ENCODE measurements at places on chromosomes 2 and 18.
A peak's percentile ranks its signal among the peaks of the same experiment; 100 is the strongest.

DNA sequence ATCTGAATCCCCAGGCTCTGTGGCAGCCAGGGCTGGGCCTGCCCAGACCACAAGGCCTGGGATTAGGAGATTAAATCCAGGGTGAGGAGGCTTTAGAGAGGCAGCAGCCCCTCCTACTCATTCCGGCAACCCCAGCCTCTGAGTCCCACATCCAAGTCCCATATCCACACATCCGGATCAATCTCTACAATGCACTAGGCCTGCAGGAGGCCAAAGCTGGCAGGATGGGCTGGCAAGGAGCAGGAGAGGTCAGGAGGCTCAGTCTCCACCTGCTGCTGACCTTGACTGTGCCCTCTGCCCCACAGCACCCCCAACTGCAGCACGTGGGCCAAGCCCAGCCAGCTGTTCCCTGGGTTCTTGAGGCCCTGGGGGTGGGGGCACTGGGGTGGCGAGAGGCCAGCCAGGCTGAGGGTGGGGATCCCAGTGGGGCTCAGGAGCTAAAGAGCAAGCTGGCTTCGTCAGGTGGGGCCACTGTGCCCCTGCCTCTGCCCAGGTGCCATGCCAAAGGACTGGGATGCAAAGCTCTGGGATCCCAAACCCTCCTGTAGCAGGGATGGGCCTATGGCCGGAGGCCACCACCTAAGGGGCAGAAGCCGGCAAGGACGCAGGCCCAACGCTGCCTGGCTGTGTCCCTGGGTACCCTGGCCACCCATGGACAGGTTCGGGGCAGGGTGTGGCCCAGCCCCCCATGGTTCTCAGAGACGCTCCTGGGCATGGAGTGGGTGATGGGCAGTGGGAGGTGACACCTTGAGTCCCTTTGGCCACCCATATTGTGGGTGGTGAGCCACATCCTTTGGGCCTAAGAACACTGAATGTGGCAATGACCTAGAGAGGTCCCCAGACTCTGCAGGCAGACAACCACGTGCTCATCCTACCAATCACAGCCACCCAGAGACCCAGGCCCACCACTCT, 3.2 kb downstream of the KIF1A start:
- DNase-seq = no peak

DNA sequence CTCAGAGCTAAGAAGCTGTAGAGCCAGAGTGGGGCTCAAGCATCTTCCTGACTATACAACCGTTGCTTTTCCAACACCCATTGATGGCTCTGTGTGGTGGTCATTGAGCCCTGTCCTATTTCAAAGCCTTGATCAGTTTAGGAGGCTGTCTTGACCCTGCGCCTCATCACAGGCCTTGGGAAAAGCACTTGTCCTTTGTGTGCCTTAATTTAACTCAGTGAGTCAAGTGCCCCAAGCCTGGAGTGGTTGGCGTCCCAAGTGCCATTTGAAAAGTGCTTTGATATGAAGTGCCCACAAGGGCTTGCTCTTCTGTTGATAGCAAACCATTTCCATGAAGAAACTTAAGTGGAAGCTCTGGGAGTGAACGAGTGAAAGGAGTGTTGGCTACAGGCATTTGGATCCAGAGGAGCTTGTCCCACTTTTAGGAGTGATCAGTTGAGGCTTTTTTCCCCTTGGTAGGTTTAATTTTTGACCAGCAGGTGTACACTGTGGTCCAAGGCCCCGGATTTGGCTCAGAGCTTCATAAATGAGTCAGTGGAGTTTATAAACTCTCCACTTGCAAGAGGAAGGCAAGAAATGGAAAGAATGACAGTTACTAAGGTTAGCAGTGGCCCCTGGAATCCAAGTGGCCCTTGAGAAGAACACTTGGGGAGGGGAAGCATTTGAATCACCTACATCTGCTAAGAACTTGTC, 50.3 kb downstream of the ACTR2 start:
- no peak for DNase-seq

DNA sequence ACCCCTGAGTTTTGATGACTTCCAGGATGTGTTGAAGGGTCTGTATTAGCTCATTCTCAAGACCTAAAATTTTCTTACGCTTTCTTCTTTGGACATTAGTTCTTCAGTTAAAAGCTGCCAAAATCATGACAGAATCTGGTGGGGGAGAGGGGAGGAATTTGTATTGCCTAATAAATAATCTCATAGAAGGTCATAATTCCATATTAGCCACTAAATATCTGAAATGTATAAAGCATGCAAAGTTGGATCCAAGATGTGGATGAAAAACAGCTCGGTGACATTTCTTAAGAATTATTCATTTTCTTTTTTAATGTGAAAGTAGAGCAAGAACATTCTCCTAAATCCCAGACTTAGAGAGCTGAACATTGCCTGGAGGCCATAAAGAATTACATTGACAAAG, 120.1 kb downstream of the MMADHC start:
- DNase-seq = no peak

- DNase-seq = no peak
Measured at GRCh38 chr18:11989966-11990380, 8.7 kb downstream of the IMPA2 start.

DNA sequence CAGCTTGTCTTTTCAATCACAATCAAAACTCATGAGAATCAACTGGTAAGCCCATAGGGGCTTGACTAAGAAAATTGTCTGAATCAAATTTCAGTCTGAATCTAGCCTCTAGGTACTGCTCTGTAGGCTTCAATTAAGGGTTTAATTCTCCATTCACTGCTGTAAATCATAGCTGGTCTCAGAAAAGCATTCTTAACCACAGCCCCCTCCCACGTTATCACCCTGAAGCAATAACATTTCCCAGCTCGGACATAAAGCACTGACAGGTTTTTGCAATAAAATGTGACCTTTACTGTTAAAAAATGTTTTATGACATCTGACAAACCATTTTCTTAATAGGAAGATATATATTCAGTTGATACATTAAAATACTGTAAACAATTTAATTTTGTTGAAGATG, 55.0 kb downstream of the LRP1B start:
- no peak for DNase-seq

- DNase-seq = peak; percentile 51
Measured at GRCh38 chr2:70861777-70862625, 26.4 kb upstream of the CD207 start.

DNA sequence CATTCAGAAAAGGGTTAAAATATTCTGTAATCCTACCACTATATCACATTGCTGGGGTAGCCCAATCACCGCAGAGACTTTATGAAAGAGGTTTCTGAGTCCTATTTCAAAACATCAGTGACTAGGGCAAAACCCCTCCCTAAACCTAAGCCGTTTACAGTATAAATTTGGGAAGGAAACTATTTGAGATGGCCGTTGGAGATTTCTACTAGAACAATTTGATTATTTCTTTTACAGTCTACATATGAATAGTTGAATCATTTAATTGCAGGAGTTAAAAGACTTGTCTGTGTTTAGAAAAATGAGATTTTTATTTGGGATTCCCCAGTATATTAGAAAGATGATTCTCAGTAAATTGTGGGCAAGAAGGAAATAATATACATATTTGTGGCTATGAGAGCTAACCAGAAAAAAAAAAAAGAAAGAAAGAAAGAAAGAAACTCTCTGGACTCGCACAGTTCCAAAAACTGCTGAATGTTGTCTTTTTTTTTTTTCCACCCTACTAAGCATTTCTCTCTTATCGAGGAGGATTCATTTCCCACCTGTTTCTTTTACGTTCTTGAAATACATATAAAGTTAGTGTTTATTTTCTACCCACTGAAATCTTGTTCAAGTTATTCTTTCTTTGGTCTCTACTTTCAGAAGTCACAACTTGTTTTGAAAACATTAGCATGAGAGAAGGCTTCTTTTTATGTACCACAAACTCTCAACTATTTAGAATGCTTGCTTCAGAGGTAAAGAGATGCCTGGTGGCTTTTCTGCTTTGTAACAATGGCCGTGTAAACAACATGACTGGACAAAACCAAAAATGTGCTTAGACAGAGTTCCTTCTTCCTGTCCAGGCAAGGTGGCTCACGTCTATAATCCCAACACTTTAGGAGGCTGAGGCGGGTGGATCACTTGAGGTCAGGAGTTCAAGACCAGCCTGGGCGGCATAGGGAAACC, 65.9 kb downstream of the BCL2 start:
- no peak for DNase-seq

- no peak for DNase-seq
Measured at GRCh38 chr2:236765478-236765877, 195.9 kb downstream of the ACKR3 start.

- DNase-seq = no peak
Measured at GRCh38 chr18:79582978-79583377, 96.6 kb upstream of the CTDP1 start.

GRCh38 chr2:15746703-15747550, 155.3 kb downstream of the DDX1 start:
- DNase-seq = no peak
